Left cardiac atrium (tissue), 4 donors: ENCODE measurements at places on chromosomes 12 and 14. TPM values are rescaled to one million over a fixed set of nuclear protein-coding genes. Genes with fewer than 3 reads are reported as not detected.
A peak's percentile ranks its signal among the peaks of the same experiment; 100 is the strongest.

DNA sequence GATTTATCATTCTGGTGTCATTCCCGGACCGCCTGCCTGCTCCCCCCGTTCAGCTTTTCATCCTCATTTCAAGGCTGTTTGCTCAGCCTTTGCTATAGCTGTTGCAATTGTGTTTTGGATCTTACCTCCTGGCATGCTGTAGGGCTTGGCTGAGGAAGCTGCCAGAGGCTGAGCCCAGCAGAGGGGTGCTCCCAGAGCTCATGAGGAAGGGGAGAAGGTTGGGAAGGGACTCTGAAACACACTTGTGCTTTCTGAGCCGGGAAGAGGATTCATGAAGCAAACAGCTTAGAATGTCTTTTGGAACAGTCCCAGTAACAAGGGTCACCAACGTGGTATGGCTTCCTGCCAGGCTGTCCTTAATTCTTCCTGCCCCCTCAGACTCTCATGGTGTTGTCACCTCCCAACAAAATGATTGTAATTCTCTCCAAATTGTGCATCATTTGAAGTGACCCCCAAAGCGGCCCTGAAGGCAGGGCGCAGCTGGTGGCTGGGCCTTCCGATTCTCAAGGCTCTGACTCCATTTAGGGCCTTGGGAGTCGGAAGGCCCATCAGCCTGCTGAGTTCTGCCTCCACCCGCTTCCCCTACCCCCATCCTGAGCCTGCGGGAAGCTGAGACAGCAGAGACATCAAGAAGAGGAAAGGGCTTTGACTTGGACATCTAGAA is 111.9 kb upstream of the ARHGAP5 start:
- DNase-seq = no peak

DNA sequence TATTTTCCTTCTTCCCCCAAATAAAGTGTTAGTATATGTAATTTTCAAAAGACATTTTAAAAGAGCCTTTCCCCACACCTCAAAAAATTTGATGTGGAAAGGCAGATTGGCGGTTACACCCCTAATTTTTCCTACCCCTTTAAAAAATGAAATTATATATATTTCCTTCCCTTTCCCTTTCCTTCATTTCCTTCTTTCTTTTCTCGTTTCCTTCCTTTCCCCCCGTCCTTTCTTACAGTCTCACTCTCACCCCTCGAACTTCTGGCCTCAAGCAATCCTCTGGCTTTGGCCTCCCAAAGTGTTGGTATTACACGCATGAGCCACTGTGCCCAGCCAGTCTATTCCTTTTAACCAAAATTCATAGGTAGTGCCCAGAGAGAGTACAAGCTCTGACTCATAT is 4.2 kb upstream of the UNC119B start:
- no peak for DNase-seq

DNA sequence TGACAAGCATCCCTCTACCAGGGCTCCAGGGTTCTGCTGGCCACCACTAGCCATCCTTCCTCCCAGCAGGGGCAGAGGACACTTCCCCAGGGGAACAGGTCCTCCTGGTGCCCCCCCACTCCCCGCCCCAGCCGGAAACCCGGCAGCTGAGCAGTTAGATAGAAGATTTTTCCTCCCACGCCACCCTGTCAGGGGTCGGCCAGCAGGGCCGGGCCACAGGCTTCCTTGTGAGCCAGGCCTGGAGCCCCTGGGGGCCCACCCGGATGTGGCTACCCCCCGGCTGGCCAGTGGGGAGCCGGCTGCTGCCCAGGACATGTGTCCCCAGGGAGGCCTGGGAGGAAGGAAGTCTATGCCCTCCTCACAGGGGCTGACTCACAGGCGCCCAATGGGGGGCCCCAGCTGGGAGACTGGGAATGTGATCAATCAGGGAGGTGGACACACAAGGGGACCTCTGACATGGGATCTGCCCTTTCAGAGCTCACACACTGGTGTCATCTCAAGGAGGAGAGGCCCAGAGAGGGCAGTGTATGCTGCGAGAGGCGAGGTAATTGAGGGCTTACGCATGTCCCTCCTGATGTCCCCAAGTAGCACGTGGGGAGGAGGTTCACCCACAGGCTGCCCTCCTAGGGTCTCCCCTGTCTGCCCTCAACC is 4.2 kb downstream of the SH2B3 start:
- peak; percentile 81 for DNase-seq

DNA sequence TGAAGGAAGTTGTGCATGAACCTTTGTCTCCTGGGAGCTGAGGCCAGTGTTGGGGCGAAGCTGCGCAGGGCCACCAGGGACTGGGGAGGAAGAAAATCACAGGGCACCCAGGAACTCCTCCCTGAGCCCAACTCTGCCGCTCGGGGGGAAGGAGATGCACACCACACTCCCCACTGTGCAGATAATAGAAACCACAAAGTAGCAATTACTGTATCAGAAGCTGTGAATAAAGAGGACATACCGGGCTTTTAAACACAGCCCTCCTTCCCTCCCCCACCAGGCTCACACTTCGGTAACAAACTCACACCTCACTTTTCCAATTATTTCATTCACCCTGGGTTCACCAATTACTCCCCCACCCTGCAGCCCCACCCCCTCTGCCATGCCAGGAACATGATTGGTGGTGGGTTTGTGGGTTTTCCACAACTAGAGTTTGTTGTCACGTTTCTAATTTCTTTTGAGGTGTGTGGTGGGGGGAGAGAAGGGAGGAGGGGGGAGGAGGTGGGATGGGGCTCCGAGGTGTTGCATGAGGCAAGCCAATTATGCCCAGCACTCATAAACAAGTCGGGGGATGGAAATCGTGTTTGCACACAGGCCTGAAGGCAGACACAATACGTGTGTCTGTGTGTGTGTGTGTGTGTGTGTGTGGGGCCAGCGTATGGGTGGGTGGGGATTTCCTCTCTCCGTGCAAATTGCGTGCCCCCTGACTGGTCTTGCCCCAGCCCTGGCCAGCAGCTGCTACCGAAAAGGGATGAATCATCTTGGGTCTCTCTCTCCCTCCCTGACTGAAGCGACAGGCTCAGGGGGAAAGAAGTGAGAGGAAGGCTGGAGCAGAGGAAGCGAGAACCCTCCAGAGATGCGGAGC is 103.3 kb downstream of the RBM19 start:
- DNase-seq = no peak

Gene CCER1
- total RNA-seq = not detected
